GM19239 (cell line): ENCODE measurements at places on chromosomes 2 and 18.

DNA sequence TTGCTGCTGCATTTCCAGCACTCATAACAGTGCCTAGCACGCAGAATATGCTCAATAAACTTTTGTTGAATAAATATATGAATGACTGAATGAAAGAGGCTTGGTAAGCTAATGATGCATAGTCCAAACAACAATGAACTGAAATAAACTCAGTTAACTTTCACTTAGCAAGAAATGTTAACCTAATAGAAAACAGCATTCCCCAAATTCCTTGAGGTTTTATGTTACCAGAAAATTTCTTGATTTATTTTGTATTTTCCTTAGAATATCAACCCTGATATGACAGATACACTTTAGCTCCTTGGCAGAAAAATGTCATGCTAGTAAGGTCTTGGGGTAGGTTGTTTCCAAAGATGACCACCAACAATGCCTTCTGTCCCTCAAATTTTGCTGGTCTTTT lies 217.4 kb downstream of the KCNE4 start:
- no peak for DNase-seq

GRCh38 chr18:38752430-38752829 lies 1186.8 kb upstream of the CELF4 start:
- DNase-seq, result no peak

- DNase-seq, result no peak
Observed at GRCh38 chr2:133972786-133973185, 281.1 kb upstream of the MGAT5 start.

DNA sequence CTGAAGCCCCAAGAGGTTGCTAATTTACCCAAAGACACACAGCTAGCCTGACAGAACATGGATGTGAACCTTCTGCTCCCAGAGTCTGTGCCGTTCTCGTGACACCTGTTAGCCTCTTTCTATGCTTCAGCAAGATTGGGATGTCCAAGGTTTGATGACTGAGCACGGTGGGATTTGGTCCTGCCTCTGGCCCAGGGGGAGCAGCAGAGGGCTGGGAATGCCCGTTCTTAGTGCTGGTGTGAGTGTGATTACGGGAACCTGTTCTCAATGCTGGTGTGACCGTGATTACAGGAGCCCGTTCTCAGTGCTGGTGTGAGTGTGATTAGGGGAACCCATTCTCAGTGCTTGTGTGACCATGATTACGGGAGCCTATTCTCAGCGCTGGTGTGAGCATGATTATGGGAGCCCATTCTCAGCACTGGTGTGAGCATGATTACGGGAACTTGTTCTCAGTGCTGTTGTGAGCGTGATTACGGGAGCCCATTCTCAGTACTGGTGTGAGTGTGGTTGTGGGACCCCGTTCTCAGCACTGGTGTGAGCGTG lies 67.3 kb upstream of the SNTG2 start:
- DNase-seq, result no peak

DNA sequence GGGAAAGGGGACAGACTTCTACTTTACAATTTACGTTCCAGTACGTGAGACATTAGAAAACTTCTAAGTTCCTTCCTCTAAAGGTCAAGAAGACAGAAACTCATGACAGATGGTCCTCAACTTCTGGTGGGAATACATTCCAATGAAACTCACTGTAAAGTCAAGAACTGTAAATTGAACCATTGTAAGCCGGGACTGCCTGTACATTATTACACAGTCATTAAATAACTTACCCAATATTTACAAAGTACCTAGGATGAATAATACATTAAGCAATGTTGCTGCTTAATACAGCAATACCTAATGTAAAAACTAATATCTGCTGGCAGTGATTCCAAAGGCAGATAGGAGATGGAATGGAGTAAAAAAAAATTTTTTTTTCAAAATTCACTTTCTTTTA lies 51.9 kb downstream of the CDH2 start:
- no peak for DNase-seq

GRCh38 chr18:9649164-9649540 lies 34.8 kb upstream of the PPP4R1 start:
- DNase-seq, result no peak

DNA sequence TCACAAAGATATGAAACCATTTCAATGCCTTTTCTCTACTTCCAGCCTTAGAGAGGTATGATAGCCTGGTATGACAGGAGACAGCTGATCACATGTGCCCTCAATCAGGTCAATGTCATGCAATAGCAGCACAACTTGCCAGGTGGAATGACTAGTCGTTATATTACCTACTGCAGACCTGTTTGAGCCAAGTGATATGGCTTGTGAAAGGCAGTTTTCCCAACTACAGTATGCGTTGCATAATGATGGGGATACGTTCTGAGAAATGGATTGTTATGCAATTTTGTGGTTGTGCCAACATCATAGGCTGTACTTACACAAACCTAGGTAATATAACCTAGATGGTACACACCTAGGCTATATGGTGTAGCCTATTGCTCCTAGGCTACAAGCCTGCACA lies 262.8 kb downstream of the ICOS start:
- no peak for DNase-seq

GRCh38 chr2:151733771-151734672 lies at the start of gene NEB:
TSS of gene NEB (minus strand) at chr2:151734476. CDS start at chr2:151733156, 1,320 bp downstream.
- no peak for DNase-seq

DNA sequence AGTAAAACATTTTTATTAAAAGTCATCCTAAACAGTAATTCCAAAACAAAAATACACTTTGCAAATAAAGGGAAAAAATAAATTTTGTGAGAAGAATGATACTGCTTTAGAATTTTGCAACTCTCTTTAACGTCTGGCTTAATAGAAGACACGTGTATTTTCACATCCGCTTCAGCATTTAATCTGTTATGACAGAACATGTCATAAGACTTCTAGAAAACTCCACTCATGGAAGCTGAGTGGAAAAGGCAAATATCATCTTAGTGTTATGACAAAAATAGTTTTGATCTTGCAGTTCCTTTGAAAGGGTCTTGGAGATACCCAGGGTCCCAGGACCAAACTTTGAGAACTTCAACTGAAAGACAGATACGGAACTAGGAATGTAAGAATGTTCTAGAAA lies 350.1 kb downstream of the NCKAP5 start:
- no peak for DNase-seq

DNA sequence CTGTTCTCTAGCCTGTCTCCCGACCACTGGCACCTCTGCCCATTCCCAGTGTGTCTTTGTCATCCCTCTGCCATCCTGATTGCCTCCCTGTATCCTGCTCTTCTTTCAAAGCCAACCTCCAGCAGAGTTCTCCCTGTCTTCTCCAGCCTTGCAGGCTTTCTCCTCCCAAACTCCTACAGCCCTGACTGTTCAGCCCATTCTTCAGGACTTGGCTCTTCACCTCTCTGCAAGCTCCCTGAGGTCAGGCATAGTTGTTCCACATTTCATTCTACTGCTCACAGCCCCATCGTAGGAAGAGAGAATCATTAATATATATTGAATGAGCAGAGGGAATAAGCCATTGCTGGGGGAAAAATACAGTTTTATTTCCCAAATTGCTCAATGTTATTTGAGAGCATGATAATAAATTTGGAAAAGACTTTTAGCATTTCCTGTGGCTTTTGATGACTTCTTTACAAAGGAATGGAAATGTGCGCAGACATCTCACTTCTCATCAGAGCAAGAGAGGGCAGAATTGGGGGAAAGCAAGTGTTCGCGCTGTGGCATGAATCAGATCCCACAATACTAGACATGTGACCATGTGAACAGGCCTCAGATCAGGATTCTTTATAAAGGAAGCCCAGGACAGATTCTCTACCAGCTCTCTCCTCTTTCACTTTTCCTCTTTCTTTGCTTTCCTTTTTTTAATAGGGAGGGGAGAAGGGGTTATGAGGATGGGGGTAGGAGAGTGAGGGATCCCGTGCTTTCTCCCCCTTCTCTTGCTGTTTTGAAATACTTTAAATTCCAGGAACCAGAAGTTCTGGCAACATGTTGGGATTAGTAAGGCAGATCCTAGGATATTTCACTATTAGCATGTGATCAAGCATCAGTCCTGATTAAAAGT lies 37.4 kb downstream of the EPAS1 start:
- no peak for DNase-seq

DNA sequence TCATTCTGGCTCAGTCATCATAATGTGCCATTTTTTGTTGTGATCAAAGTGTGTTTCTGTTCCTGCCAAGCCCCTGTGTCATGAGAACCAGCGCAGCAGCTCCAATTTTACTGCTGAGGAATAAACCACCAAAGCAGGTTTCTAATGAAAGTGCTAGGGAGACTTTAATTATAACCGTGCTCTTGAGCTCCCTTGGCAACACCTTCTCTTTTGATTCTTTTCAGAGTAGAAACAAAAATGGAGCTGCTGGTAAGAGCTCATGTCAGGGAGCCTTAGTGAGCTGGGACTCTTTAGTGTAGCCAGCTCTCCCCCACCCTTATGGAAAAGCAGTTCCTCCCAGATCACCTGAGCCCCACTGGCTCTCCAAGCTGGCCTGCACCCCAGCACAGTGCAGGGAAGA lies 74.3 kb downstream of the LYPD1 start:
- no peak for DNase-seq

DNA sequence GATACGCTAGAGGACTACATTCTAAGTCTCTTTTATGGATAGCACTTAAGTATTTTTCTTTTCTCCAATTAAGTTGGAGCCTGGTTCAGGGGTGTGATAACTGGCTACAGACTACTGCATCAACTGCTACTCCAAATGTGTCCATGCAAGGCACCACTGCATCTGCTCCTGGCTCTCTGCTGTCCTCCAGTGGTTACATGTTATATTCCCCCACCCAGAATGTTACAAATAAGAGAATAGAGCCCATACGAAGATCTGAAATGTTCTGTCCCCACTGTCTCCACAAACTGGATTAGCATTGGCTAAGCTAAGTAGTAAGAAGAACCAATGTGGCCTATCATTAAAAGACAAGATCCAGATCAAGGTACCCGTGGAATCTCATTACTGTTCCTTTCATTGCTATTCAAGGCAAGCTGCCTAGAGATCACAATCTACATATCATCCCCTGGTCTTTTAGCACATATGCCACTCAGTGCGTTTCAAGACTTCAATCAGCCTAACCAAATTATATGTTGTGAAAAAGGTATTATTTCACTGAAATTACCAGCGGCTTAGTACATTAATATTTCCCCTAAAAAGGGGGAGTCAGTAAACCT lies 308.3 kb upstream of the SLC8A1 start:
- DNase-seq, result no peak

- DNase-seq, result no peak
Observed at GRCh38 chr2:102258386-102259074, 52.8 kb upstream of the IL1RL1 start.
